AG20443 (cell line): ENCODE measurements at places on chromosomes 6 and 20.
A peak's percentile ranks its signal among the peaks of the same experiment; 100 is the strongest.

DNA sequence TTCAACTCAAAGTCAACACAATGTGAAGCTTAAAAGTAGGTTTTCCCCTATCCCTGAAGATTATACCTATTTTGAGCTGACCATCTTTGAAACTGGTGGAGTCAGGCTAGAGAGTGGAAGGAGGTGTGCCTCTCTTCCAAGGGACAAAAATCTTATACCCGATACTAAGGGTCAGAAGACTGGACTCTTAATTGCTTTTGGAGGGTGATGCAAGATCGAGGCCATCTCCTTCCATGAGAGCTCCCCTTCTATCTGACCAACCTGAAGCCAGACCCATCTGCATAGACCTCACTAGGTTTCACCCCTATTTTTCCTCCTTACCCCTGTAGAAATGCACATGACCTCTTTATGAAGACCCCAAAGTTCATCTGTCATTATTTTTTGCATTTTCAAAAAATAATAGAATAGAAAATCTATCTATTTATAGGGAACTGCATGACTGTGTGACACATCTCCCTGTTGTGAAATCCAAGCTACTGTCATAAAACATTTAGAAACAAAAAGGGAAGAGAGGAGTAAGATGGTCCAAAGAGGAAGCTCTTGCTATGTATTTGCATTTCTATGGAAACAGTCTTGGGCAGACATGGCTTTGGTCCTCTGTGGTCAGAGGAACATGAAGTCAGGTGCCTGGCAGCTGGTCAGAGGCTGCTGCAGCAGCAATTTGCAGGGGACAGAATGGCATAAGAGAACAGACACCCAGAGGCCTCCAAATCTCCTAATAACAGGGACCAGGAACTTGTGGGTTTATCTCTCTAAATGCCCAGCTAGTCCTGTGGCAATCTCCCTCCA lies 349.2 kb downstream of the MAFB start:
- DNase-seq, result no peak

GRCh38 chr6:125831659-125832058 lies 40.9 kb downstream of the NCOA7 start:
- no peak for DNase-seq

DNA sequence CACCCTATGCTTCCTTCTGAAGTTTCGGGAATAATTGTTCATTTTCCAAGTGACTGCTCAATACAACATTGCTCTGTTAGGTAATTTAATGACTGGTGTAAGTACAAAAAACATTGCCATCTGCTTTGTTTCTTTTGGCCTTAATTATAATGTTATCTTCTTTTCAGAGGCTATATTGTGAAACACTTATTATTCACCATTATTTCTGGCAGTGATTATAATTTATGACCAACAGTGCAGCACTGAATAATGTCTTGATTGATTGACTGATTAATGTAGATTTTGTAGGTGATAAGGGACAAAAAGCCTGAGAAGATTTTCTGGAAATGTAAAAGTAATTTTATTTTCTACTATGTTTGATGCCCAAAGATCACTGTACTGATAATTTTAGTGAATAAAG lies 377.7 kb downstream of the PLCB1 start:
- peak; percentile 11 for DNase-seq

- no peak for DNase-seq
These were observed 140.7 kb upstream of the BMP2 start for GRCh38 chr20:6626805-6627204.

DNA sequence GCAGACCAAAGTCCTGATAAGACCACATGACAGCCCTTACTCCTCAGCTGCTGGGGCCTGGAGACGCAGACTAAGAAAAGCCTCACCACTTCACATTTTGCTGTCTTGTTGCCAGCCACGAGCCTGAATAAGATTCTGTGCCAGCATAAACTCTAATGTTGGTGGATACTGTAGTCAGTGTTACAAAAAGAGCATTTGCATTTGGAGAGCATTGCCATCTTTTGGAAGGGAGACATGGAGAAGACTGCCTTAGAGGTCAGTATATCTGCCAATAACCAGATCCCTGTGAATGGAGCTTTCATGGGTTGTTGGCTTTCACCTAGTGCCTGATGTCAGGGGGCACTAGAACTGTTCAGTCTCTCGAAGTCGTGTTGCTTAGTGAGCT lies 315.2 kb downstream of the ZFAND3 start:
- DNase-seq, result no peak

DNA sequence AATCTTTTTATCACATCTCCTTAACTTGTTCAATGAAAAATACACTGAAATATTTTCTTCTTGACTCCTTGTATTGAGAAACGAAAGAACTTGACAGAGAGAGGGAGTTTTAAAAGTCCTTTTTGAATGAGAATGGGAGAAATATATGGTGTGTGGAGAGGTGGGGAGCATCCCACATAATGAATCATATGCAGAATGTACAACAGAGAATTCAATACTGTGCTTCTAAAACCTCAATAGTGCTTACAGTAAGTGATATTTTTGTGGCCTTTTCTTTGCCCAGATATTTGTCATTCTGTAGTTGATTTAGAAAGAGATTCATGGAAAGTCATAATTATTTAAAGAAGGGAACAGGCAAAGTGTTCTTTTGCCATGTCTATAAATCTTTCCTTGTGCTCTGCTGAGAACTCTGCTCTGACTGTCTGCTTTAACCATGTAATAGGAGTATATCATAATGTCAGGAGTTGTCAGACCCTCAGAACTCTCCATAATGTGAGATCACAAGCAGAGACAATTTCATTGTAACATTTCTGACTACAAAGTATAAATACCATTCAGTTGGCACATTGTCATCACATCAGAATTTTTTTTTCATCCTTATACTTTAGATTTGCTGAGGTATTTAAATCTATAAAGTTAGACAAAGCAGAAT lies 32.8 kb upstream of the HS3ST5 start:
- DNase-seq, result no peak

DNA sequence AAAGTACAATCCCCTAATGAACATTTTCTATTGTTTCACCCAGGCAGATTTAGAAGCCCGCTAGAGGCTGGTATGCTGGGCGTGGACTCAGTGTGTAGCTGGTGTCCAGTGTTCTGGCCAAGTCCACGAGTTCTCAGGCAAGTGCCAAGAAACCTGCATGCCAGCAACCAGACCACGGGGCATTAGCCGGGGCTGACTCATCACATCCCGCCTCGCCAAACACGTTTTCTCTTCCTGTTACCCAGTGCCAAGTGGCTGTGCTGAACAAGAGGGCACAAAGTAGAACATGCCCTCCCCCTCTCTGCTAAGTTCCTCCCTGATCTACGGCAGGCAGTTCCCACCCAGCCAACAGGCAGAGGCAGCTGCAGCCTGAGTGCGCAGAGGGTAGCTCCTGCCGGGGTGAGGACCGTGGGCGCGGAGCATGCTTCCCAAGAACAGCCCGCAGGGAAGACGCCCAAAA lies 29.6 kb downstream of the RAMACL start:
- DNase-seq, result peak; percentile 93

GRCh38 chr20:1373036-1373435 lies 19.8 kb downstream of the FKBP1A start:
- DNase-seq, result no peak

GRCh38 chr6:159092631-159093030 lies 47.8 kb upstream of the TAGAP start:
- DNase-seq, result no peak

DNA sequence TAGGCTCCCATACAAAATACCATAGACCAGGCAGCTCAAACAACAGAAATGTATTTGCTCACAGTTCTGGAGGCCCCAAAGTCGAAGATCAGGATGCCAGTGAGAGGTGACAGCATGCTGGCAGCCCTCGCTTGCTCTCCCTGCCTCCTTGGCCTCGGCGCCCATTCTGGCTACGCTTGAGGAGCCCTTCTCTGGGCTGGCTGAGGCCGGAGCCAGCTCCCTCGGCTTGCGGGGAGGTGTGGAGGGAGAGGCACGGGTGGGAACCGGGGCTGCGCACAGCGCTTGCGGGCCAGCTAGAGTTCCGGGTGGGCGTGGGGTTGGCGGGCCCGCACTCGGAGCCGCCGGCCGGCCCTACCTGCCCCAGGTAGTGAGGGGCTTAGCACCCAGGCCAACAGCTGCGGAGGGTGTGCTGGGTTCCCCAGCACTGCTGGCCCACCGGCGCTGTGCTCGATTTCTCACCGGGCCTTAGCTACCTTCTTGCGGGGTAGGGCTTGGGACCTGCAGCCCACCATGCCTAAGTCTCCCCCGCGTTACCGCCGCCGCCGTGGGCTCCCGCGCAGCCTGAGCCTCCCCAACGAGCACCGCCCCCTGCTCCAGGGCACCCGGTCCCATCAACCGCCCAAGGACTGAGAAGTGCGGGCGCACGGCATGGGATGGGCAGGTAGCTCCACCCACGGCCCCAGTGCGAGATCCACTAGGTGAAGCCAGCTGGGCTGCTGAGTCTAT lies 32.6 kb upstream of the SERPINB9 start:
- DNase-seq, result no peak

DNA sequence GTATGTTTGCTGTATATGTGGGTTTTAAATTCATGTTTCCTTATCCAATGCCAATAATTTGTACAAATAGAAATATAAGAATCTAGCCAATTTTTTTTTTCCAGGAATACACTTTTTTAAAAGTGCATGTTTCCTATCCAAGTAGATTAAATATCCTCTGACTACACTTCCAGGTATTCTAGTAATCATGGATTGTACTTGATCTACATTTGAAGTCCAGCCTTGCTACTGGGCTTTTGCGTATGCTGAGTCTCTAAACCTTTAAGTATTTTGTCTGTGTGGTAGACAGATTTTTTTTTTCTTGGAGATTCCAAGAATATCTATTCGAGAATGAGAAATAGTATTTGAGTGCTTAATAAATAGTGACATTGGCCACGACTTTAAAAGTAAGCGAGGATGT lies 188.3 kb downstream of the SASH1 start:
- no peak for DNase-seq

DNA sequence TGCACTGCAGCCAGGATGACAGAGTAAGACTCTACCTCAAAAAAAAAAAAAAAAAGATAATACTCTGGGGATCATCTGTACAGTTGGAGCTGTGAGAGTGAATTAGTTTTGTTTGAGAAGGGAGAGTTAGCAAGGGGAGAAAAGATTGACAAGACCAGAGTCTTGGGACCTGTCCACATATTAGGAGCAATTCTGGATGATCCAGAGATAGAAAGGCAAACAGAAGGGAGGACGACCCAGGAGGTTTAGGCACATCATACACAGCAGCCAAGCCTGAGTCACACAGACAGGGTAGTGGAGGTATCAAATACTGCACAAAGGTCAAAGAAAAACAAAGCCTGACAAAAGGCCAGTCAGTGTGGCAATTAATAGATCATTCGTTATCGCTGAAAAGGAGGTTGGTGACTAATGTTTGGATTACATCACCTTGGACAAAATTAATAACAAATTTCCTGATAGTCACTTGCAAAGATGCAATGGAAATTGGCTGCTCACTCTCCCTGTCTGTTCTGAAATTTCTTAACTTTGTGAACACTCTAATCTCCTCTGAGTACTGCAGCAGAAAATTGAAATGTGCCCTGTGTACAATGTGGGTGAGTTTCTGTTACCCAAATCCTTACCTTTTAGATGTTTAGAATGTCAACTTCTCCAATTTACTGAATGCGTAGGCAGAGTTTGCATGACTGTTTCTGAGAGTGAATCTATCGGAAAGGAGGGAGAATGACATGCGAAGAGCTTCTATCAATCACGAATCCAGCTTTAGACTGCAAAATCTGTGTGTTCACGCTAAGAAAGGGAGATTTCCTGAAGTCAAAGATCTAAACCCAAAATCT lies 105.4 kb downstream of the TSHZ2 start:
- DNase-seq, result peak; percentile 54

- DNase-seq, result no peak
These were observed 143.6 kb downstream of the BMP7 start for GRCh38 chr20:57122536-57123489.

DNA sequence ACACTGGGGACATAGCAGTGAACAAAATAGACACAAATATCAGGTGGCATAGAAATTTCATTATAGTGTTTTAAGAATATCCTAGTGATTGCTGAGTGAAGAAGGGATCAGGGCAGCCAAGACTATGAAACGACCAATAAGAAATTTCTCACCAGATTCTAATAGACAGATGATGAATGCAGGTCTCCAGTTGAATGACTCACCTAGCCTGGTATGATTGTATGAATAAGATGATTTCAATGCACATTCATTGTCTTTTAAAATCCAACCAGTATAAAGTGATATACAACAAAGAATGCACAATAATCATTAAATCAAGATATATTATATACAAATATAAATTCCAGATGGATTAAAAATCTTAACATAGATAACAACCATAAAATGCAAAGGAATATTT lies 124.5 kb upstream of the TENT5A start:
- DNase-seq, result no peak

- DNase-seq, result no peak
These were observed 39.7 kb downstream of the XRN2 start for GRCh38 chr20:21342656-21343345.

DNA sequence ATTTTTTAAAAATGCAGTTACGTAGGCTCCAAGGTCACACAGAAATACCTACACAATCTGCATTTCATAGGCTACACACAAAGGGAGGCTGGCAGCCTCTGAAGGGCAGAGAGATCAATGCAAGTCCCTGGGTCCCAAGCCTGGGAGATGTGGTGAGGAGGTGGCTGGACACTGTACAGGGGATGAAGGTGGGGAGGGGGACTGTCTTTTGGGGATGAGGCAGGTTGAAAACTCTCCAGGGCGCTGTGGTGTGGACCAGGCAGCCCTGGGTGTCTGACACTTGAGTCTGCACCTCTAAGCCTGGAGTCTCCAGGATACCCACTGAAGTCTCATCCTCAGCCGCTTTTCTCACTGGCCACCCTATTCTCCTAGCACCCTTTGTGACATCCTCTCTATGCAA lies 24.5 kb downstream of the TXNDC5 start:
- DNase-seq, result no peak

- DNase-seq, result no peak
These were observed 38.6 kb upstream of the PCMTD2 start for GRCh38 chr20:64216910-64217309.

- peak; percentile 76 for DNase-seq
These were observed 126.0 kb downstream of the SCML4 start for GRCh38 chr6:107698146-107698545.

- DNase-seq, result no peak
These were observed 180.8 kb upstream of the CST7 start for GRCh38 chr20:24768201-24768636.

GRCh38 chr6:150334790-150335783 lies 33.7 kb upstream of the IYD start:
- peak; percentile 76 for DNase-seq

- no peak for DNase-seq
These were observed 149.6 kb downstream of the BACH2 start for GRCh38 chr6:90146921-90147649.

- no peak for DNase-seq
These were observed 31.2 kb upstream of the TCF21 start for GRCh38 chr6:133857696-133858095.

DNA sequence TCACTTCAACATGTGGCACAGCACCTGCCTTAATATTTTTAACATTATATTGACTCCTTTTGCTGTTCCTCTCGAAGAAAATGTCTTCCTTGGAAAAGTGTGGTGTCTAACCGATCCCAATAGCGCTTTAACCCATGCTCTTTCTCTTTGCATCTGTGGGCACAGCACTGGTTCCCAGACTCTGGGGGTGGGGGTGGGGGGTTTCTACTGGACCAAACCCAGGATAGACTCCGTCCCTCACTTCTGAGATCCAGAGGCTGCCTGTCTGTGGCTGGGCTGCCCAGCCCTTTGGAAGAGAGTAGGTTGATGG lies 3.9 kb upstream of the ZNF292 start:
- DNase-seq, result no peak

GRCh38 chr6:27874016-27874415 lies 38.2 kb downstream of the OR2B2 start:
- no peak for DNase-seq
